ENCODE measurements at places on chromosomes 7 and 10. TPM values are rescaled to one million over a fixed set of nuclear protein-coding genes. Genes with fewer than 3 reads are reported as not detected.
A peak's percentile ranks its signal among the peaks of the same experiment; 100 is the strongest.

The NEURL1 gene
- 0.76 TPM for polyA plus RNA-seq

The PRKCQ gene
- polyA plus RNA-seq, result 2.5 TPM

The WNT8B gene
- polyA plus RNA-seq, result 0.03 TPM

The ARID5B gene
- polyA plus RNA-seq, result 6.8 TPM

The IL2RA gene
- polyA plus RNA-seq, result 5.0 TPM

The RADIL gene
- polyA plus RNA-seq, result 0.63 TPM

The PSMC2 gene
- polyA plus RNA-seq, result 97.1 TPM

GRCh38 chr7:4103352-4104091, 578.6 kb upstream of the FOXK1 start:
- peak; percentile 71 for DNase-seq

- no peak for DNase-seq
Observed at GRCh38 chr7:55427342-55427741, 62.2 kb downstream of the LANCL2 start.

GRCh38 chr7:13745530-13745929, 243.9 kb downstream of the ETV1 start:
- DNase-seq, result no peak

GRCh38 chr10:122329416-122329815, 45.1 kb upstream of the PLEKHA1 start:
- no peak for DNase-seq

DNA sequence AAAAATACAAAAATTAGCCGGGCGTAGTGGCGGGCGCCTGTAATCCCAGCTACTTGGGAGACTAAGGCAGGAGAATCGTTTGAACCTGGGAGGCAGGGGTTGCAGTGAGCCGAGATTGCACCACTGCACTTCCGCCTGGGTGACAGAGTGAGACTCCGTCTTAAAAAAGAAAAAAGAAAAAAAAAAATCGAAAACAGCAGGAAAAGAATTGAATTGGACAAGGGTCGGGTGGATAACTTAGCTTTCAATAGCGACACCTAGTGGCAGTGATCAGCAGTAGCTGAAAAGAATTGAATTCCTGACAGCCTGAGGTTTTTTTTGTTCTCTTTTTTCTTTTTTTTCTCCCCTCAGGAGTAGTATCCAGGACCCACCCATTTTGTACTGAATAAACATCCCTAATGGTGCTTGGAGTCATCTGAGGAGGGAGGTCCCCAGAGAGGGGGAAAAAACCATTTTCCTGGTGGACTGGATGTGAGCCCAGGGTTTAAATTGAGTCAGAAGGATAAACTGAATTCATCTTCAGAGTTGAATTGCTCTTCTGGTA, 55.1 kb downstream of the CYCS start:
- DNase-seq, result no peak

DNA sequence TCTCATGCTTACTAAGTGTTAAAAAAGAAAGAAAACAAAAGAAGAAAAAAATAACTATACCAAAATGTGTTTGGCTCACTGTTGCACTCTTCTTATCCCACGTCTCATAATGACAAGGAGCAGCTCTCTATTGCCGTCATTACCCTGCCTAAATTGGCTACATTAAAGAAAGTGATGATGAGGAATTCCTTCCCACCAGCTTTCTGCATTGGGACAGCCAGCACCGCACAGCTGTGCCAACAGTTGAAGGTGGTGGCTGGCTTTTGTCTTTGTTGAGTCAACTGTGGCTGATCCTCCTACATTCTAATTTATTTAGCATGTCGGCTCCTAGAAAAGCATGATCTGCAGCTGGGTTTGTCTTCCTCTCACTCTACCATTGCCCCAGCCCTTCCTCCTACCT, 751.8 kb downstream of the KCNMA1 start:
- DNase-seq, result no peak

DNA sequence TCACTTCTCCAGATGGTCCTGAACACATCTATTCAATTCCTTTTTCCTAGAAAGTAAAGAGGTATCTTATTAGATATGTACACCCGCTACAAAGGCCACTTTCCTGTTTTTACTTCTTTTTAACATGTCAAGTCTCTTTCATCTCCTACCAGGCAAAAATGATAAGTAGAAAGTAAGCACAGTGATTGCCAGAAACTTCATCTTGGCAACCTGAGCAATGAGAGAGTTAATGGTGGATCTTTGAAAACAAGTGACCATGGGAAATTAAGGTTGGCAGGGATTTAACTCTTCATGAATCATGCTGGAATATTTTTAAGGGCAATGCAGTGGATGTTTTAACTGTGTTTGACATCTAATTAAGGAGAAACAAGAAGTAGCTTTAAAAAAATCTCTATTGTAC, 2.7 kb downstream of the SEMA3A start:
- no peak for DNase-seq

DNA sequence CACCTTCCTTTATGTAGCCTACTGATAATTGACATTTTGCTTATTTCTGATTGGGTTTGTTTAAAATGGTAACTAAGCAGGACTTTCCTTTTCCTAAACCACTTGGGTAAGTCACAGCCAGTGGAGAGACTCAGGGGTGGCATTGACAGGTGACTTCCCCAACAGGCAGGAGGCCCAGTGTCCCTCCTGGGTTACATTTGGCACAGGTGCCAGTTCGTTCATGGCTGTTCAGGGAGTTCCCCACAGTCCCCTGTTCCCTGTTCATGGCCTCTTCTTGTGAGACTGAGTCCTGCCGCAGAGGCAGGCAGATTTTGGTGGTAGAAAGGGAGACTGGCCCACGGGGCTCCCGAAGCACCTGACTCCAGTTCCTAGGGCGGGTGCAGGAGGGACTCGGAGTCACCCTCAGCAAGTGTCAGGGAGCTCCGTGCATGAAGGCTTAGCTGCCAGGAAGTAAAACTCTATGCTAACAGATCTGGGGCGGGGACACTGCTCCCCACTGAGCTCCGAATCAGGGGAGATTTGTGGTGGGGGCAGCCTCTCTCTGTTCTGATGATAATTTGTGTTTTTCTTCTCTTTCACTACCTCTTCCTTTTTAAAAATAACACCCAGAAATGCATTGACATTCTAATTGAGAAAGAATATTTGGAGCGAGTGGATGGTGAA, 84.1 kb downstream of the EZH2 start:
- DNase-seq, result no peak

GRCh38 chr7:118298771-118299170, 74.3 kb downstream of the ANKRD7 start:
- DNase-seq, result no peak

- DNase-seq, result no peak
Observed at GRCh38 chr7:46720761-46721160, 799.7 kb upstream of the IGFBP3 start.

DNA sequence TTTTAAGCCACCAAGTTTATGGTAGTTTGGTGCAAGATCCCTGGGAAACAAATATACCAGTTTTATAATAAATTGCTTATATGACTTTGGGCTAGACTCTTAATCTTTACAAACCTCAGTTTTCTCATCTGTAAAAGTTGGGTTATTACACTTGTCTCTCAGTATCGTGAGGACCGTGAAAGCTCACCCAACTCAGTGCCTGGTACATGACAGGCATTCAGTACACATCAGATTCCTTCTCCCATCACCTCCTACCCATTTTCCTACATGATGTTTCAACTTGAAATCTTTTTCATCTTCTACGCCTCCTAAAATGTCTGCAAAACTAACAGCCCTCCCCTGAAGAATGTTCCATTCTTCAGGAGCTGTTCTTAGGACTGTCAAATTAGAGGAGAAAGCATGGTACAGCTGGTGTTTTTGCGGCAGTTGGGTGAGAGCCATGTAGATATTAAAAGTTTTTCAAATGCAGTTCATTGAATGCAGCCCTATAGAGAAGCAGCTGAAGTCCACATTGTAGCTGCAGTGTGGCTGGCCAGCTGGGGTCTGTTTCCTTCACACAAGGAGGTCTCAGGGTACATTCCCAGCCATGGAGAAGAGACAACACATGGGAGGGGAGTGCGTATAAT, 812.8 kb downstream of the LRMDA start:
- DNase-seq, result no peak

- DNase-seq, result no peak
Observed at GRCh38 chr10:33368086-33368485, 33.6 kb upstream of the NRP1 start.

DNA sequence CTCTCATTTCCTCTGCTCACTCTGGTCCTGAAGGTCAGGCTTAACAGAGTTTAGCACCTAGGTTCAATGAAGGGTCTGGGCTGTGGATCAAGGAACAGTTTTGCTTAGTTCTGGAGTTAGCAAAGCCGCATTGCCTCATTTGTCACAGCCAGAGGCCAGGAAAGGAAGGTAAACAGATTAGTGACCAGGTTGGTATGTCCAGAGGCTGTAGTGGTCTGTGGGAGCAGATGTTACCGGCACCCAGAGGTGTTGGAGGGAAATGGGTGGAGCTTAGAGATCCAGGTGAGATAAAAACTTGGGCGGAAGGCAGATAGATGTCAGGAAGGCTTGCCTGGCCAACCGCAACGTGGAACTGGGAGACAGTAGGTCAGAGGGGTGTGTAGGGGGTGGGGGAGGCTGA, 36.6 kb upstream of the ZMIZ2 start:
- peak; percentile 30 for DNase-seq

DNA sequence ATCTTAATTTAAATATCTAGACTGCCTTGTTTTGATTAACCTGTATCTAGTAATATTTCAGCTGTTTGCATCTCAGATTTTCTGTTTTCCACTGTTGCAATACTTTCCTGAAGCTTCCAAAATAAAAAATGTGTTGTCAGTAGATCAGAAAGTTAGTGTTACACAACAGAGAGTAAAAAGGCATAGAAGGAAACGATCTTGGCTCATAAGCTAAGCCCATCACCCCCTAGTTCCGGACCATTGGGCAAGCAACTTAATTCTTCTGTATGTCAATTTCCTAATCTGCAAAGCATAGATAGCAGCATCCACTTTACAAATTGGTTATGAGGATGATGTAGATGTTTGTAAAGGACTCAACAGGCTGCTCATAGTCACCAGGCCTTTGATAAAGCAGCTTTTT, 4.4 kb downstream of the PON3 start:
- DNase-seq, result no peak

GRCh38 chr7:132575419-132575981, 770 bp downstream of the PLXNA4 start:
- DNase-seq, result no peak

GRCh38 chr10:22978287-22978686, 50.4 kb downstream of the ARMC3 start:
- DNase-seq, result no peak

DNA sequence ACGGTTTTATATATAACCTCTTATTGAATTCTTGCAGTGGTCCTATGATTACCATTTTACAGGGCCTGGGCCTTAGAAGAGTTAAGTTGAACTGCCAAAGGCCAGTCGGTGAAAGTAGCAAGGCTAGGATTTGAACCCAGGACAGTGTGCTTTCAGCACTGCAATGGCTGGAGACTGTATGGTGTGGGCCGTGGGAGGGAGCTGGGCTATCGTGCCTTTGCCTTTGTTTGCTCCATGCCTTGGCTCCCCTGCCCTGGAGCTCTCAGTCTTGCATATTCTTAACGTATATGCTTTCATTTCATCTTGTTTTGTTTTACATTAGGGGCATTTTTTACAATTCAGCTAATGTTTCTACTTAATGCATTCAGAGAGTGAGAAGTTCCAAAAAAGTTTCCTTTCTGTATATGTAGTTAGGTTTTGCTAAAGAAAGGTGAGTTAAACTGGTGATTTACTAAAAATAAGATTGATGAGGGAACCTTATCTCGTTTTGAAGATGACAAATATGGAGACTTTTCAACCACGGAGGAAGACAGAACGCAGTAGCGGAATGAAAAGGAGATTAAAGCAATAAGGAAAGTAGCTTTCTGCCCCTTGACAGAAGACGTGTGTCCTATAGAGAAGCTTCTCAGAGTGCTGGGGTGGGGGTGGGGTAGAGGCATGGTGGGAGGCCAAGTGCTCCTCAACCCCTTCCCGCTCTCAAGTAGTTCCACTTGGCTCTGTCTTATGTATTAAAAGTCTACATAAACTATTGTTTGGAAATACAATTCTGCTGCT, 82.5 kb downstream of the RTKN2 start:
- DNase-seq, result no peak

GRCh38 chr10:89171996-89172395, 35.1 kb downstream of the CH25H start:
- no peak for DNase-seq

DNA sequence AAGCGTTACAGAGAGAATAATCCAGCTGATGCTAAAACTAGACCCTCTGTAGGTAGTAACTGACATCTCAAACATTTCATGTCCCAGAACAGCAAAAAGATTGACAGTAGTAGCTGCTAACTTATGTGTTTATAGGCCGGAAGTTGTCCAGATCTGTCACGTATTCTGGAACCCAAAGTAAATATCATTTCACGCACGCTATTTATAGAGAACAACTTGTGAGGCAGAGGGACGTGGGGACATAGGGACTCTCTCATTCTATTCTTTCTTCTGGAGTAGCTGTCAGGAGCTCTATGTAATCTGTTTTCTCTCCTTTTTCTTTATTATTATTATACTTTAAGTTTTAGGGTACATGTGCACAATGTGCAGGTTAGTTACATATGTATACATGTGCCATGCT, 22.3 kb downstream of the AGK start:
- DNase-seq, result no peak

- DNase-seq, result no peak
Observed at GRCh38 chr7:93622036-93623033, 47.8 kb upstream of the CALCR start.

DNA sequence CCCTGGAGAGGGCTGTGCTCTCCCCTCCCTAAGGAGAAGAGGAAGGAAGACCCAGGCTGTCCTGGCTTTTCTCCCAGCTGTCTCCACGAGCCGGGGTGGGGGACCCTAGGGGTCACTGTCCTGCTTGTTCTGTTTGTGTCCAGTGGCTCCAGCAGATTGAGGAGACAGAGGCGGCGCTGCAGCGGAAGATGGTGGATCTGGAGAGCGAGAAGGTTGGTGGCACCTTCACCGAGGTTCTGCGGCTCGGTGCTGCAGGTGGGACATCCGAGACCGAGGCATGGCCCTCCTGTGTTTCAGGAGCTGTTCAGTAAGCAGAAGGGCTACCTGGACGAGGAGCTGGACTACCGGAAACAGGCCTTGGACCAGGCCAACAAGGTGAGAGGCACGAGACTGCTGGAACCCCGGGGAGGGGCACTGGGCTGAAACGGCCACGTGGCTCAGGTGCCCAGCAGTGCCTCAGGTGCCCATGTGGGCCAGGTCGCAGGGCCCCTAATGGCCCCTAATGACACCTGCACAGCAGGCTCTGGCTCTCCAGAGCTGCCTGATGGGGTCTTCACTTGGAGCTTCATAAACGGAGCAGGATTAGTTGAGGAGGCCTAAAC, 33.0 kb upstream of the DPYSL4 start:
- DNase-seq, result peak; percentile 71

DNA sequence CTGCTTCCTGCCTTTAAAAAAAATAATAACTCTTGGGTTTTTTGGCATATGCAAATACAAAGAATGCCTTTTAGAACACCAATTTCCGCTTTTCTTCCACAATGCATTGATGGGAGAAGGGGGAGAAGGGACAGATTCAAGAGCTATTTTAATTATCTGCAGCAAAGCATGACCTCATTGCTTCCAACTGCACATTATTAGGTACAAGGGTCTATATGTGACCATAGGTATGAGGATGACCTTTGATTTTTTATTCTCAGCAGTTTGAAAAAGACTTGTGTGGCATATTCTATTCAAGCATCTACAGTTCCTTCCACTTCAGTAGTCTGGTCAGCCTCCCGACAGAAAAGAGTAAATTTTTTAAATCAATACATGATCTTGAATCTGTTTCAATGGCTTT, 39.7 kb downstream of the GRB10 start:
- no peak for DNase-seq

Data from spleen (tissue), 13 donors.